Body of pancreas (tissue), 4 donors: ENCODE measurements at places on chromosomes 16 and 17. TPM values are rescaled to one million over a fixed set of nuclear protein-coding genes. Genes with fewer than 3 reads are reported as not detected.

DNA sequence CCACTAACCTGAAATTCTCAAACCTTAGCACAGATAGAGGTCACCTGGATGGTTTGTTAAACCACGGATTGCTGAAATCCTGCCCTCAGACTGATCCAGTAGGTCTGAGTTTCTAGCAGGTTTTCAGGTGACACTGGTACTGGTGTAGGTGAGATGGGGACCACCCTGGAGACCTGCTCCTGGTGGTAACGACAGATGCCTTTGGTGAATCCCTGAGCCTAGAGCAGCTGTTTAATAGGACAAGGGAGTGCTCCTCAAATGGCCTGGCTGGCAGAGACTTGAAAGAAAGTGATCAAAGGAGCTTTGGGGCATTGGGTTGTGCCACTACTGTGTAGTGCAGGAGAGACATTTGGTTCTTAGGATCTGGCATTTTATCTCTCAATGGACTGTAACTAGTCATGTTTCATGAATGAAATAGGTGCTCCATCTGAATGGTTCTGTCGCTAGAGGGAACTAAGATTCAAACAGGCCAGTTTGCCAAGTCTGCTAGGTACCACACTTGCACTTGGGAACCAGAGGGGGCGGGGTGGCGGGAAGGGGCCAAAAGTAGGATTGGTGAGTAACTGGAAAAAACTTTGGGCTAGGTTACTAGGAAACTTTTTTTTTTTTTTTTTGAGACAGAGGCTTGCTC is 2.9 kb upstream of the IFI35 start:
- peak; percentile 42 for DNase-seq

DNA sequence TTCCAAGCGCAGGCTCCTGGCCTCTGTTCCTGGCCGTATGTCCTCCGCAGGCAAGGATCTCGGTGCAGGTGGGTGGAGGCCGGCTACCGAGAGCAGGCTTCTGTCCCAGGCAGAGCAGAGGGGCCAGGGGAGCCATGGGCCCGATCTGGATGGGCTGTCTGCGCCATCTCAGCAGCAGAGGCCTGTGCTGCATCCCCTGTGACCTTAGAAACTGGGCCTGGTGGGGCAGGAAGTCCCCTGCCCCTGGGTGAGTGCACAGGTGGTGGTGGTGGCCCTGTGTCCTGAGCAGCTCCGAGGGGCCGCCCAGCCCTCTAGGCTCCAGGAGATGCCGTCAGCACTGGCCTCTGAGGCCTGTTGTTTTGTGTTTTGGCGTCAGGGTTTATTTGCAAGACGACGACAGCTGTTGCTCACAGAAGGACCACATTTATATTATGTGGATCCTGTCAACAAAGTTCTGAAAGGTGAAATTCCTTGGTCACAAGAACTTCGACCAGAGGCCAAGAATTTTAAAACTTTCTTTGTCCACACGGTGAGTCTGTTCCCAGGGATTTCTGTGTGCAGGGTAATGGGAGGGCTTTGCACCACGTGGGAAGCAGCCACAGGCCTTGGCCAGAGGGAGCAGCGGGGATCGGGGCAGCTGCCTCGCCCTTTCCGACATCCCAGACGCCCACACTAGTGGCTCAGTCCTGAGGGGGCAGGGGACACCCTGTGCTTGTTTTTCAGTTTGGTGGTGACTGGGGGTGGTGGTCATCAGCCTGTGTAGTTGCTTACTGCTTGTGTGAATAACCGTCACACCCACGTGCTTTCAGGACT is 59.1 kb downstream of the PDPK1 start:
- DNase-seq: no peak

GRCh38 chr16:16960785-16961184 is 510.0 kb downstream of the XYLT1 start:
- no peak for DNase-seq

- DNase-seq: no peak
Observed at GRCh38 chr17:27671591-27671910, 40.6 kb downstream of the LGALS9 start.

- no peak for DNase-seq
Observed at GRCh38 chr17:45088741-45089140, 27.6 kb downstream of the NMT1 start.

DNA sequence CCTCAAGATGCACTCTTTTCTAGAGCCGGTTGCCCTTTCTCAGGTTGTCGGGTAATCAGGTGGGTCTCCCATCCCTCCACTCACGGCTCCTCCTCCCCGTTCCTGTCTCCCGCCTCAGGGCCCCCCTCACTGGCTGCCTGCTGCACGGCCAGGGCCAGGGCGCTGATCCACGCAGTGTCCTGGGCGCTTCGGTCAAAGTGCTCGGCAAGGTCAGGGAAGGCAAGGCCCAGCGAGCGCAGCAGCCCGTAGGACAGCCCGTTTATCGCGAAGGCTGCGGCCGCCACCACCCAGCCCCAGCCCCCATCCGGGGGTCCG is 753 bp downstream of the SLC16A11 start:
- peak; percentile 31 for DNase-seq

ASGR2 gene
- not detected for total RNA-seq
